NCI-H446 treated with DMSO at 0.1 percent for 48 hours (cell line): ENCODE measurements at places on chromosomes 3 and 15.

- DNase-seq = no peak
Observed at GRCh38 chr3:180073561-180073960, 36.8 kb upstream of the PEX5L start.

DNA sequence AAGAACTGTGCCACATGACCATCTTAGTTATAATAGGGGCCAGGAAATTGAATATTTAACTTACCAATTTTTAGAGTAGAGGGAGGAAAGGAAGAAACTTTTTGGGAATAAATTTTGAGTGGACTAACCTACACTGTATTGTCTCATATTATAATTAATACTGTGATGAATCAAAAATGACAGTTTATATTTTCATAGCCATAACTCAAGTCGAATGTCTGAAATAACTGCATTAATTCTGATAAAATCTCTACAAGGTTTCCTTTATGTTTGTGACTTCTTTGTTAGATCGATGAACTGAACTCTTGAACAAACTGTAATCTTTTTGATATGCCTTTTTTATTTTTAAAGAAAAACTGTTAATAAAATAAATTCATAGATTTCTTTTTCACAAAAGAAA lies 132.8 kb upstream of the DPH6 start:
- DNase-seq = no peak

GRCh38 chr3:131714585-131715220 lies 211.9 kb upstream of the MRPL3 start:
- DNase-seq = no peak

- no peak for DNase-seq
Observed at GRCh38 chr3:134796281-134797056, 1.4 kb downstream of the EPHB1 start.

GRCh38 chr15:70100474-70101341 lies 3.0 kb upstream of the TLE3 start:
- peak; percentile 66 for DNase-seq

DNA sequence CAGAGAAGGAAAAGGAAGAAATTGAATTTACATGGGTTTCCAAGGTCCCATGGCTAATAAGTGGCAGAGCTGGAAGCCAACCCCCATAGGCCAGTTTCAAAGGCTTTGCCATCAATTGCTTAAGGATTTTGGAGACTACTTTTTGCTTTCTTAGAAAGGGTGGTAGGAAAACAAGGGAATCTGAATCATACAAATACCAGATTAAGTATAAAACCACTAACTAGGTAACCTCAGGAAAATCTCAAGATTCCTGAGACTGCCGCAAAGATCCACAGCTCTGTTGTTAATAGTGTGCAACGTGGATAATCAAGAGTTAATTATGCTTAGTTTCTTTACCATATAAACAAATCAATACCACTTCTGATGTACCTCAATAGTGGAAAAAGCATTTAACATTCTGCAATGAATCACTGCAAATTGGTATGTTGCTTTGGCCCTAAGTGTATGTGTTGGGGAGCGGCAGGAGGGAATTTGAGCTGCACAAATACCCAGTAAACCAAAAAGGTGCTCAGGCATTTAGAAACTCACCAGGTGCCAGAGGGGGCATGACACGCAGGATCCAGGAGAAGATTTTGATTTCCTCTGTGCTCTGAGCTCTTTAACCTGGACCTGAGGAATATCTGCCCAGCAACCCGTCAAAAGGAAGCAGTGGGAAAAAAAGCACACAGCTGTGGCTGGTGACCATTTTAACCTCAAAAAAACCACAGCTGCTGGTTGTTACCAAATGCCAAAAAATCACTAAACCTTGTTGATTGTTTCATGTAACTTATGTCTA lies 22.0 kb downstream of the AADAC start:
- no peak for DNase-seq

GRCh38 chr3:50603261-50604109 lies 8.1 kb downstream of the CISH start:
- no peak for DNase-seq

- peak; percentile 14 for DNase-seq
Observed at GRCh38 chr3:9397906-9398699, 688 bp downstream of the SETD5 start.

DNA sequence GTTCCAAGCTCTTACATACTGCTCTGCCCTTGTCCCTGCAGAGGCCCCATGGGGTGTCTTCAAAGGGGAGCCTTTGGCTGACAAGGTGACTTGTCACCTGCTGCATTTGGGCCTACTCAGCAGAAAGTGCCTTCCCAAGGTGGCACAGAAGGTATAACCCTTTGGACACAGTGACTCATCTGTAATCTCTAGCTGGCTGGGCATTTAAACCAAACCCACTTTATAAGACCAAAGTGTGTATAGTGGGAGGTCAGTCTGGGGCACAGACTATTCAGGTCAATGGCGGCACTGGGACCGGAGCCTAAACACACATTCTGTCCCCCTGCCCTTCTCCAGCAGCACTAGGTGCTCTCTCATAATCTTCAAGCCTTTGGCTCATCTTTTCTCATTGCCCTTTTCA lies 35.1 kb downstream of the GJD2 start:
- no peak for DNase-seq
